ENCODE measurements at places on chromosomes 5 and 9.

DNA sequence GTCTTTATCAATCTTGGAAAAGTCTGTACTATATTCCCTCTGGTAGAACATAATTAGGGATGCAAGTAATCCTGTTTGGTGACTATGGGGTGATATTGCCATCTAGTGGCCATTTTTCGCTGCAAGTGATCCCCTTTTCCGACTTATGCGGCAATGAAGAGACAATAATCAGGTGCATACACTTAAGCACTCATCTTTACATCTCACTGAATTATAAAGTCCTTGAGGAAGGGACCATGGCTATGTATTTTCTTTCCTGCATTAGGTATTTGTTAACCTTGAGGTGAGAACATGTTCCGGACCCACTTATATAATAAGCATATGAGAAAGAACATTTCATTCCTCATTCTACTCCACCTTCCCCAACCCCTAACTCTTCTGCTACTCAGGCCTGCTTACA lies 19.6 kb upstream of the LIX1 start:
- DNase-seq = peak; percentile 26

DNA sequence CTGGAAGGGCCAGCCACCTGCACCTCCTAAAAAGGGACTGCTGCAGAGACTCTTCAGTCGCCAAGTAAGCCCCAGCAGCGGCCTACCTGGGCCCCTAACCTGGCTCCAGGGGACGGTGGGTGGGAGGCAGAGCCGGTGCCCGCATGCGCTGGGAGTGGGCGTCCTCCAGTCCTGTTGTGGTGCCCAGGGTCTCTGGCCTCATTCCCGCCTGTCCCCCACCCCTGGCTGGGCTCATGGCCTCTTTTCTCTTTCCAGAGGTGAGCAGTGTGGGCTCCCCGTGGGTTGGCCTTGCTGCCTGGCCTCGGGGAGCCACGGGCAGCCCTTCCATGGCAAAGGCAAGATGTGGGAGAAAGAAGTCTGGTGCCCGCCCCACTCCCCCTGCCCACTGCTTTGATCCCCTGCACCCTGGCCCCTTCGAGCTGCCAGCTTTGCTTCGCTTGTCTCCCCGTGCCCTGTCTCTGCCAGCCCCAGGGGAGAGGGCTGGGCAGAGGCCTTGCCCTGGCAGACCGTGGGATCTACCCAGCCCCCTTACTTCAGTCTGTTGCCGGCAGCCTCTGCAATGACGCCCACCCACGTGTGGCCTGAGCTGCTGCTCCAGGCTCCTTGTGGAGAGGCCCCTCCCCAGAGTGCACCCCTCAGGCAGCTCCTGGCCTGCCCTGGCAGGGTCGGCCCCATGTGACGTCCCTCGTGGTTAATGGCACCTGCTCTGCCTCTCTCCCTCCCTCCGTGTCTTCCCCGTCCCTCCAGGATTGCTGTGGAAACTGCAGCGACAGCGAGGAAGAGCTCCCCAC lies 5.4 kb upstream of the PRR7 start:
- no peak for DNase-seq

DNA sequence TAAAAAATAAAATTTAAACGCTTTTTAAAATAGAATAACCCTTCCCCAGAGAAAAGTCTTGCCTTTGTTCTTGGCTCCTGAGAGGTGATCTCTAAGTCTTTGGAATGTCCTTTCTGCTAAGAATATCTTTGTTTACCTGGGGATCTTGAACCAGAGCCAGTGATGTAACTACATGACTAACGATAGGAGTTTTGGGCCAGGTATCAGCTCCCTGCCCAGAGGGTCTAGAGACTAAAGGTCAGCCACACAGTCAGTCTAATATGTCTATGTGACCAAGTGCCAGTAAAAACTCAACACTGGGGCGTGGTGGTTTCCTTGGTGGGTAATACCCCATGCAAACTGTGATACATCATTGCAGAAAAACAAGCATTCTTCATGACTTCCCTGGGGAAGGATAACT lies 1351.9 kb upstream of the C9orf72 start:
- DNase-seq = no peak

DNA sequence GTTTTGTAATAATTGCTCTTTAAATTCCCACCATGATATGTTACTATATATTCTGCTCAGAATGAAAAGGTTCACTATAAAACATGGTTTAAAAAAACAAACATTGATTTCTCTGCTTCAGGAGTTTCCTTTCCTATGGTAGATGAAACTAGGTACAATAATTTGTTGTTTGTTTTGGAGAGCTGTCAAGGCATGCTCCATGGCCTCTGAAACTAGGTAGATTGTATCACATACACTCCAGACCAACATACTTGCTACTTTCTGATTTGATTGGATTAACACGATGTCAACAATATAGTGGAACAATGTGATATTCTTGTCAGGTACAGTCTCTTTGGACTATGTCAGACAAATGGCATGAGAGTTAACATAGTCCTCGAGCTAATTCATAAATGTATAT lies 452.7 kb upstream of the CDH9 start:
- DNase-seq = no peak

DNA sequence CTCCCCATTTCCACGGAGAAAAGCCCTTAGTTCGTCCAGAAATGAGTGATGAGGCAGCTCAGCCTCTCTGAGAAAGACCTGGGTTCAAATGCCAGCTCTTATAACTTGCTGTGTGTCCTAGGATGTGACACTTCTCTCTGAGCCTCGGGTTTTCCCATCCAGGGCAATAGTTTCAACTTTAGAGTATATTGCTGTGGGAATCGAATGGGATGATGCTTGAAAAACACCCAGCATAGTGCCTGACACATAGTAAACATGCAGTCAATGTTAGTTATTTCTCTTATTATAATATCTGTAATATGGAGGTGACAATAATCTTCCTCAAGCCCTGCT lies 430 bp upstream of the MAPKAP1 start:
- DNase-seq = no peak

DNA sequence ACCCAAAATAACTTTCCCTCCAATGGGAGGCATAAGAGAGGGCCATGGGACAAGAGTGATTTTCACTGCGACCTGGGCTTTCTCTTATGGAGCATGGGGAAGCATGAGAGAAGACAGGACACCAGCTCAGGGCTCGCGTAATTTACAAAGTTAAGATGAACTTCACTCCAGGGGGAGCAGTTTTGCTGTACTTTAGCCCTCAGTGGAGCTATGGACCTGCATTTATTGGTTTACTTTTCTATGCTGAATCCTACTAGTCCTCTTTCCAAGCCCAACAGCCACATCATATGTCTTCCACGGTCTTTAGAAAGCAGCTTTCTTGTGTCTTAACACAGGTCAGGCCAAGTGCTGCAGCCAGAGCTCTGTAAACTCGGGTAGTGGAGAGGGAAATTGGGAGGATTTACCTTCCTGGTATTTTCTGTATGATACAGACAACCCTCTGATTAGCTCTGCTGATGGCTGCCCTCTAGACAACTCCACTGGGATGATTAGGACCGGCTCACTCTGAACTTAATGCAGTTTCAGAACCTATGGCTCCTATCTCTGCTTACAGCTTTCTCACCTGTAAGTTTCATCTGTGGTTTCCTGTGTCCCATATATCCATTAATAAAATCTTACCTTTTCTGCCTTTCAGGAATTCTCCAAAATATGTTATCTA lies 581.0 kb upstream of the RORB start:
- DNase-seq = no peak

GRCh38 chr9:129627556-129628440 lies 1.8 kb downstream of the NTMT1 start:
- DNase-seq = no peak

DNA sequence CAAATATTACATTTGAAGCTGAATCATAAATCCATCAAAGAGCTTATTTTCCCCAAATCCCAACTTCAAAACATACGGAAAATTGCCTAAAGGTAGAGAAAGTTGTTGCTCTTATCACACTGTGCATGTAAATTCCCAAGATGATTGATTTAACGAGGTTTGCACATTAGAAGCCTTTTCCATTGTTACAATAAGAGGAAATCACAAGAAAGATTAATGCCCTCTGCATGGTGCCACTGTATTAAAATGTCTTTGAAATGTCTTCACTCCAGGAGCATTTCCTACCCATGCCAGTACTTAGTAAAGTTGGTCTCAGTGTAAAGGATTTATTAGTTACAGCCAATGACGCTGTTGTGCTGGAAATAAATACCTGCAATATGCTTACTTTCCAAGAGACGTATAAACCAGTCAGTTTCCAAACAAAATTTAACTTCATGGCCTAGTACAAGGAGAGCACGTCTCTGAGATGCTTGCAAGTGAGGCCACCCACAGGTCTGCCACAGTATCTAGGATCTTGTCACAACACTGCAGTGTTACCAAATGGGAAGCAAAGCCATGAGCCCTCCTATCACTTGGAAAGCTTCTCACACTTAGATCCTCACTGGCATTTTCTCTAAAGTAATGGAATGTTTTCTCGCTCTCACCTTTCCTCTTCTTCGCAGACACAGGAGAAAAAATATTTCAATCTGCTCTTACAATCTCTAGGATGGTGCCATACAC lies 112.4 kb downstream of the CETN3 start:
- DNase-seq = no peak

DNA sequence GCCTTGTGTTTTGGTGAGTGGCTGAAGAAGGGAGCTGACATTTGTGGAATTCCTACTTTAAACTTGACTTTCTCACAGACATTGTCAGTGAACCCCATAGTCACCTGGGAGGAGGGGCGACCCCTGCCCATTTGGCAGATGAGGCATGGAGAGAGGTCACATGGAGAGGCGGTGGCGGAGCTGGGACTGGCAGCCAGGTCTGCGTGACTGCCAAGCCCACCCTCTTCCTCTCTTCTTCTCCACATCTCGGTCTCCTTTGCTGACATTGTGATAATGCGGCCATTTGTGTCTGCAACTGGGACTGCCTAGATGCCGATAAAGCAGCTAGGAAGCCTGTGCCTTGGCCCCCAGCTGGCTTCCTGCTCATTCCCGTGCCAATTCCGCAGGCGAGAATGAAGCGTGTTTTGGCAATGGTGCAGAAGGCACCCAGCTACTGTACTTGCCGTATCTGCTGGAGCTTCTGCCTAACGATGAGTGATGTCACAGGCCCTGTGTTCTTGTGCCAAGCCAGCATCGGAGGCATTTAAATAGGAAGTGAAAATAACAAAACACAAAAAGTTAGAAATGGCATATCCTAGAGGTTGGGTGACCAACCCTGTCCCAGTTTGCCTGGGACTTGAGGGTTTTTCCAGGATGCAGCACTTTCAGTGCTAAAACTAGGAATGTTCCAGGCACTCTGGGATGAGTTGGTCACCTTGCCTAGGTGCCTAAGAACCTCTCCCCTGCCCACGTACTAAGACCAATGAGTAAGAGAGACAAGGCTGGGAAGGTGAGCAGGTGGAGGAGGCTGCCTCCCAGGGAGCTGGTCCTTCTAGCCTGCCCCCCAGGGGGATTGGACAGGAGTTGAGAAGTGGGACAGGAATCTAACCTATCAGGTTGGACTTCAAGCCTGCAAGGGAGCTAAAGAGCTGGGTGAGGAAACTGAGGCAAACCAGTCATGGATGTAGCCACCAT lies 23.6 kb downstream of the OLFML2A start:
- no peak for DNase-seq

DNA sequence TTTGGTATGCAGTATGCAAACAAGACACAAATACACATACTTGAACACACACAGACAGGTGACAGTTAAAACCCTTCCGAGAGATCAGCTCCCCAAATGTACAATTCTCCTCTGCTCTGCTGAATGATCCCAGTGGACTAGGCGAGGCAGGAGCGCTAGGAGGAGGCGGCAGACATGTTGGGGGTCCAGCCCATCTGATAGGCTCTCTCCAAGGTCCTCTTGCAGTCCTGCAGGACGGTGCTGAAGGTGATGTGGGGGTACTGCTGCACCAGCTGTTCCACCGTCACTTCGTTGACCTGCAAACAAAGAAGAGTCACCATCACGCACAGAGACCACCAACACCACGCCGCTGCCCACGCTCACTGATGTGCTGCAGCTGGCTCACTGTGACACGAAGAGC lies 190.8 kb upstream of the EFNA5 start:
- no peak for DNase-seq

DNA sequence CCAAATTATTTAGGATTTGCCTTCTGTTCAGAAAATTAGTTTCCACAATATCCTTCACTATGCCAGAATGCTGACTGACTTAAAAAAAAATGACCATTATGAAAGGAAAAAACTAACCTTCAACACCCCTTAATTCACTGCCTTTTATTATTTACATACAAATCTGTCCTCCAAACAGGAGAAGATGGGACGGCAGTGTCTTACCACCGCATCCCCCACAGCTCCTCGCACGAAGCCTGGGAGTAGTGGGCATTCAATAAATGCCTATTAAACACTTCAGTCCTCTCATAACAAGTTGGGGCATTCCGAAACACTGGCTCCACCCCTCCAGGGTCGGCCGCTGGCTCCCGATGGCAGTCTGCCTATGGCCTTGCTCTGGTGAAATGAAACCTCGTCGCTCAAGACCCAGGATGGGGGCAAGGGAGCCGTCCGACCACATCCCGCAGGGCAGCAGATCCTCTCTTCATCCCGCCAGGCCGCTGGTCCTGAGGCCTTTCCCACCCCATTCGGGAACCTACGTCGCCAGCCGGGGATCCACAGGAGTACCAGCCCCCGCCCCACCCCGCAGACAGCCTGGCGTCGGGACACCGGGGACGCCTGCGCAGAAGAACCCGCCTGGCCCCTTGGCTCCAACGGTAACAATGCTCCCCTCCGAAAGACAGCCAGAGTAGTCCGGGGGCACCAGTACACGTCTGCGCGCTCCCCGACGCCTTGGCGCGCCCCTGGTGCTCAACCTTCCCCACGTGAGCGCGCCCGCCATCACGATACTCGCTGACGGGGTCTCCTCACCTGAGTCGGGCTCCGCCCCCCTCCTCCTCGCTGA lies 613 bp downstream of the ZBTB5 start:
- DNase-seq = peak; percentile 94

DNA sequence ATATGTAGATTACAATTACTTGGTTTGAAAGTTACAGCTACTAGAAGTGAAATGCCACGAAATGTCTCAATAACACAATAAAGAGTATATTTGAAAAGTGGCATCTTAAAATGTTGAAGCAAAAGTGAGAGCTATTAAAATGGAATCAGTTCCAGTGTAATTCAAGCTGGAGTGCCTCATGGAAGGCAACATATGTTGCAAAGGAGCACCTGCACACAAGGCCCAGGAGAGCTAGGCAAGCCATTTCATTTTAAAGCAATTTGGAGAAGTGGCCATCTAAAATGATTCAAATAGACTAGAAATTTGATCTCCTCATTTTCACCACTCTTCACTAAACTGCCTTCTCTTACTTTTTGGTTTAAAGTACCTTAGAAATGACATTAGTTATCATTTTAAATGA lies 167.8 kb downstream of the GABRB2 start:
- DNase-seq = no peak

DNA sequence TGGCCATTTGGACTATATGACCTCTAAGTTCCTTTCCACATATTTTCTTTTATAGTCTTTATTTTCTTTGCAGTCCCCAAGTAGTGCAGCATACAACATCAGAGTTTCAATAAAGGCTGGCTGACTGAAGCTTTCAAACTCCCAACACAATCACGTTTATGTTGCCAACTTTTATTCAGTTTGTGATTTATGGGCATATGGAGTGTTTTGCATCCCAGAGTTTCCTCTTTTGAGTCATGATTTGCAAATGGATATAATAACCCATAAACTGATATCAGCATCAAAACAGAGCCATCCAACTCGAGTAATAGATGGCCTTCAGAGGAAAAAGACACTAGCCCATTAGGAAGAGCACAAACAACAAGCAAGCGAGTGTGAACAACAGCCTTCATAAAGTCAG lies 414.0 kb downstream of the ELAVL2 start:
- no peak for DNase-seq

Measured in right kidney (tissue), 9 donors.